T-helper 9 cell (primary cell): ENCODE measurements at places on chromosomes 12 and 14.

DNA sequence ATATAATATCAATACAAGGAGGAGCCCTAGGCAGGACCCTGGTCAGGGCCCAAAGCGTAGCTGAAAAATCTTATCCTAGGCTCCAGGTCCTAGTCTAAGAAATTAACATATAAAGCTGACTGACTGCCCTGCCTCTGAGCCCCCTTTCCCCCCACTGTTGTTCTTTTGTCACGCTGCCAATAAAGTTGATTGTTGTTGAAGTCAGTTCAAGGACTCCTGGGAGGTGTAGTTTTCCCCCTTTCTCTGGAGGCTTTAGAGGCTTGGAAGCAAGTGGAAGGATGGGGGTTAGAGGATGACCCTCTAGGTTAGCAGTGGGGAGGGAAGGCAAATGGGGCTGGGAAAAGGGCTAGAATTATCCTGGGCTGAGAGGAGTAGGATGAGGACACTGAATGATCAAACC lies 3.2 kb downstream of the PPP1R1A start:
- no peak for DNase-seq

GRCh38 chr12:25652371-25652770 lies 99.3 kb upstream of the LMNTD1 start:
- no peak for DNase-seq

DNA sequence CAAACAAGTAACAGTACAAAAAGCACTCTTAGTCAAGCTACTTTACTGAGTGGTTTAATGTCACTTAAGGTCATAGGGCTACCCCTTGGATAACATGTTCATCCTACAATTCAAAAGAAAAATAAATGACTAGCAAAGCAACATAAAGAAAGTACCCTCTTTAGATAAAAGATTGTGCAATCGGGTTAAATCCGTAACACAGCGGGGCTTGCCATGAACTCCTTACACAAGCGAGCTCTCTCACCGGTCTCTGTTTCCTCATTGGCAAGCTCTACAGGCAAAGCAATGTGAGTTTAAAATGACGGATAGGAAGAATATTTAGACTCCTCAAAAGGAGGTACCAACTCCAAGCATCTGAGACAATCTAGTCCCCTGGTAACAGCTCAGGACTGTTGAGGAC lies 140.6 kb downstream of the EGLN3 start:
- DNase-seq = no peak

DNA sequence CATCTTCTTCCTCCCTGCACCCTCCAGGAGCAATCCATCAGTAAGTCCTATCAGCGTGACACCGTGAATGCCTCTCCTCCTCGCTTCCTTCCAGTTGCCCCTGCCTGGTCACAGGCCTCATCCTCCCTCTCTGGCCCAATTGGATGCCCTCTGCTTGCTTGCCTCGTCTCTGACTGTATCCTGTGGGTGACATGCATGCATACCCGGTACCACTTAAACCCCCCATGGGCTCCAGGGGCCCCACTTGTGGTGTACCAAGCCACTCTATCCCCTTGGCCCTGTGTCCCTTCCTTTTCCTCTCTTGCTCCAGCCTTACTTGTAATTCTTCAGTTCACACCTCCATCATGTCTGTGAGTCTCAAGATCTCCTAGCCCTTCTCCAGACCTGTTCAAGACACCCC lies 106.0 kb upstream of the RTL1 start:
- no peak for DNase-seq

GRCh38 chr14:22555384-22556011 lies 33.5 kb downstream of the DAD1 start:
- peak; percentile 55 for DNase-seq
